ENCODE measurements at places on chromosomes 5 and 9.
A peak's percentile ranks its signal among the peaks of the same experiment; 100 is the strongest.

- DNase-seq, result peak; percentile 29
Measured at GRCh38 chr5:78295035-78295961, 800 bp upstream of the AP3B1 start.

- DNase-seq, result no peak
Measured at GRCh38 chr9:16871336-16872151, 1.1 kb upstream of the BNC2 start.

GRCh38 chr5:194603-195209 lies 3.4 kb downstream of the LRRC14B start:
- DNase-seq, result no peak

DNA sequence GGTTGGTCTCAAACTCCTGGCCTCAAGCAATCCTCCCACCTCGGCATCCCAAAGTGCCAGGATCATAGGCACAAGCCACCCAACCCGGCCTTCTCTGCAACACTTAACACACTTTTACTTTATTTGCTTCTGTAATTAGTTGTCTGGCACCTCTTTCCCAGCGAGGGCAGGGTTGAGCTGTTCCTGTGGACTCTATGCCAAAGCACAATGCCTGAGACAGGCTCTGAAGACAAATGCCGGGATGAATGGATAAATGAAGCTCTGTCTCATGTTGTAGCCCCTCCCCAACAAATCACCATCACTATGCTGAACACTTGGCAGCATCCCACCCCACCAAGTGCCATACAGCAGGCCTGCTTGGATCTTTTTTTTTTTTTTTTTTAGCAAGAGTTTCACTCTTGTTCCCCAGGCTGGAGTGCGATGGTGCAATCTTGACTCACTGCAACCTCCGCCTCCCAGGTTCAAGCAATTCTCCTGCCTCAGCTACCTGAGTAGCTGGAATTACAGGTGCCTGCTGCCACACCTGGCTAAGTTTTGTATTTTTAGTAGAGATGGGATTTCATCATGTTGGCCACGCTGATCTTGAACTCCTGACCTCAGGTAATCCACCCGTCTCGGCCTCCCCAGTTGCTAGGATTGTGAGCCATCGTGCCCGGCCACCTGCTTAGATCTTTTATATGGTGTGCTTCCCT lies 21.3 kb downstream of the GPX3 start:
- DNase-seq, result no peak

GRCh38 chr5:155898284-155898683 lies 428.7 kb upstream of the SGCD start:
- no peak for DNase-seq

- DNase-seq, result no peak
Measured at GRCh38 chr9:74006935-74007334, 490.2 kb upstream of the RORB start.

DNA sequence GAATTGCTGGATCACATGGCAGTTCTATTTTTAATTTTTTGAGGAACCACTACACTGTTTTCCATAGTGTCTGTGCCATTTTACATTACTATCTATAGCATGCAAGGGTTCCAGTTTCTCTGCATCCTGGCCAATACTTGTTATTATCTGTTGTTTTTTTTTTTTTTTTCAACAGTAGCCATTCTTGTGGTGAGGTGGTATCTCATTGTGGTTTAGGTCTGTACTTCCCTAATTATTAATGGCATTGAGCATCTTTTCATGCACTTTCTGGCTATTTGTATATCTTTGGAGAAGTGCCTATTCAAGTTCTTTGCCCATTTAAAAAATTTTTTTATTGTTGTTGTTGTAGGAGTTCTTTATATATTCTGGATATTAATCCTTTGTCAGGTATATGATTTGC lies 97.7 kb downstream of the GDNF start:
- no peak for DNase-seq

- DNase-seq, result no peak
Measured at GRCh38 chr5:59864718-59865117, 28.8 kb downstream of the PDE4D start.

DNA sequence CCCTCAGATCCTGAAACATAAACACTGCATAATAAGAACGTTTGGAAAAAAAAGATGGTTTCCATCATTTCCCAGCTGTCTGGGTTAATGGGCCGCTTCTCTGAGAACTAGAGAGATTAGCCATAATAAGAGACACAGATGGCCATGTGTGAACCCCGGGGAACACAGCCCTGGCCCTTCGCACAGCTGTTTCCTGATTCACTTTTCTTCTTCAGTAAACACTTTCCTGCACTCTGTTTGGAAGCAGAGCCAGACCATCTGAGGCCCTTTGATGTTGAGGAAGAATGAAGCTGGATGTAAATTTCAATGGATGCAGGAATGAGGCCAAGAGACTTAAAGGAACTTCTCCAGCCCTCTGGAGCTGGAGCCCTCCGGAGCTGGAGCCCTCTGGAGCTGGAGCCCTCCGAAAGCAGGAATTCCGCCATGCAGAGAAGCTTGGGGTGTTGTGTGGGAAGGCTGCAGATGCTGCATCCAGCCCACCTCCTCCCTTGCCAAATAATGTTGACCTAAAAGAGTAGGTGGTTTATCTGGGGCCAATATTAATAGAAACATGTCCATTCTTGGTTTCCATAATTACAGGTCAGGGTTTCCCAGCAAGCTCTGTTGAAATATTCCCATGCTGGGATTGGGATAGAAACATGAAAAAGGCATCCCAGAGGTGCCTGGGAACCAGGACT lies 218.9 kb downstream of the NXNL2 start:
- no peak for DNase-seq

DNA sequence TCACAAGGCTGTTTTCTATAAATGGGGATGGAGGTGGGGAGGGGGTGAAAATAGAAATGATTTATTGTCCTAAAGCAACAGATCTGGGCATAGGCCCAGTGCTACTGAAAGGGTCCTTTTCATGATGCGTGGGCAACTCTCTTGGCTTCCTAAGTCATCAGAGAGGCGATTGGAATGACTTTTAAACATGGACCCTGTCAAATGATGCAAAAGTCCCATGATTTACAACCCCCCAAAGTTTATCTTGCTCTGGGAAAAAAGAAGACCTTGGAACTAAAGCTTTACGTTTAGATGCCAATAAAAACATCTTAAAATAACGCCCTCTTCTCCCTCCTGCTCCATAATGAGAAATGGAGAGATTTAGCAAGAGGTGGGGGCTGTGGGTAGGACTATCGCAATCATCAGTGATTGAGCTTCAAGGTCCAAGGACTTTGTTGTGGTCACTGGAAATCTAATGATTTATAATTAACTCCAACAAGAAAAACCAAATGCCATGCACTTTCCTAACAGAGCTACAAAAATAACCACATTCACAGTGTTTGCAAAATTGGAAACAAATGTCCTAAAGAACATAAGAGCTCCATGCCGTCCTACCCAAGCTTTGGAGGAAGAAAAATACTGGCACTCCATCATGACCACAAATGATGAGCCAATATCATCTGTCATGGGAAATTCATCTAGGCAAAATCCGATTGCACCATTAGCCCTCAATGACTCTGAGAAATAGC lies 167.5 kb upstream of the CLINT1 start:
- DNase-seq, result no peak

DNA sequence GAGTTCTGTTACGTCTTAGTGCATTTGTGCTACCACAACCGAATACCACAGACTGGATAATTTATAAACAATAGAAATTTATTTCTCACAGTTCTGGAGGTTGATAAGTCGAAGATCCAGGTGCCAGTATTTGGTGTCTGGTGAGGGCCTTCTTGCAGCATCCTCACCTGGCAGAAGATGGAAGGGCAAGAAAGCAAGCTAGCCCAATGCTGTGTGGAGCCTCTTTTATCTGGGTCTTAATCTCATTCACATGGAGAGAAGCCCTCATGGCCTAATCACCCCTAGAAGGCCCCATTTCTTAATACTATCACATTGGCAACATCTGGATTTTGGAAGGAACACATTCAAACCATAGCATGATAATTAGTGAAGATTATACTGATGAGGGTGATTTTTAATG lies 159.3 kb downstream of the CHSY3 start:
- DNase-seq, result no peak

GRCh38 chr5:157529002-157529401 lies 46.6 kb downstream of the ADAM19 start:
- no peak for DNase-seq

- DNase-seq, result no peak
Measured at GRCh38 chr9:77251050-77251449, 73.7 kb downstream of the VPS13A start.

DNA sequence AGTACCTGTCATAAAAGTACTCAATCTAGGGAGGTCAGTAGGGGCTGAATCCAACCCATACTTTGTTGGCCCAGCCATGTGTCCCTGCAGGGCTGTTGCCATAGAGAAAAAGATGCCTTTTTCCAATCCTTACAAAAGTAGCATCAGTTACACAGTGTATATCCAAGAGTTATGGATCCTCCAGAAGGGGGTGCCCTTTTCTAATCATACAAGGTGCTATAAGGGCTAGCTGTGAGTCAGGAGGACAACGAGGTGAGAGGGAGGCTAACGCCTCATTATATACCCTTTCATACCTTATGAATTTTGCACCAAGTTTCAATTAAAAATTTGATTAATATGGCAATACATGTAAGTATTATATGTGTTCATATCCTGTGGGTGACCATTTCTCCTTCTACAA lies 4.8 kb downstream of the KIAA0825 start:
- DNase-seq, result no peak

- no peak for DNase-seq
Measured at GRCh38 chr5:89437450-89438435, 554.8 kb upstream of the MEF2C start.

- no peak for DNase-seq
Measured at GRCh38 chr5:55304584-55304983, 2.9 kb downstream of the DHX29 start.

DNA sequence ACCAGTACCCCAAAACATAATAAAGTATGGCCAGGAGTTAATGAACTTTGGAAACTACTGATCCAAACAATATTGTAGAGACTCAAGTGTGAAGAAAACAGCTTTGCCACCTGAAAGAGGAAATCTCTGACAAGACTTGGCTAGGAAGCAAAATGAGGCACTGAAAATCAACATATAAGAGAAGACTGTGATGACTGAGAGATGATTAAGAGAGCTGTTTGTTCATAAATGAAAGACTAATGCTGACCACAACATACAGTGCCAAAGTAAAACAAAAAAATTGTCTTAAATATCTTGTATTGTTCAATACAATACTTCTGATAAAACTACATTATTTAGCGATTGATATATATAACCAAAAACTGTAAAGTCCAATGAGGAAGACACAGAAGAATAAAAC lies 7.2 kb downstream of the RC3H2 start:
- DNase-seq, result no peak

DNA sequence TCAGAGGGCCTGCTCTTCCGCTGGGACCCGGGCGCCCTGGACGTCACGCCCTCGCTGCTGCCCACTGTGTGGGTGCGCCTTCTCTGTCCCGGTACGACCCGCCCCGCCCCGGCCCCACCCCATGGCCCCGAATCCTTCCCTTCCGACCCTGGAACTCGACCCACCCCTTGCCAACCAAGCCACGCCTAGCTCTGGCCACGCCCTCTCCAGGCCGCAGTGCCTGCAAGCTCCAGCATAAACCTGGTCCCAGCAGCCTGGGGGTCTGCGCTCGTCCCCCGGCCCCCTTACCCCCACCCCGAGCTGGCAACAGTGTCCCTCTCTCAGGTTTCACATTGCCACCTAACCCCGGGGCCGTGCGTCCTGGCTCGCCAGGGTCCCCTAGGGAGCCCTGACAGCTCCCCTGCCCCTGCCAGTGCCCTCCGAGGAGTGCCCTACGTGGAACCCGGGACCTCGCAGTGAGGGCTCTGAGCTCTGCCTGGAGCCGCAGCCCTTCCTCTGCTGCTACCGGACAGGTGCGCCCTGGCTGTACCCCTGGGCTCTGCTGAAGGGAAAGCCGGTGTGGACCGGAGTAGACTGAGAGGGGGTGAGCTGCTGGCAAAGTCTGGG lies 3.4 kb downstream of the ADGRD2 start:
- no peak for DNase-seq

GRCh38 chr9:90544488-90544887 lies 98.1 kb downstream of the DIRAS2 start:
- no peak for DNase-seq

- DNase-seq, result no peak
Measured at GRCh38 chr5:173796721-173797495, 91.2 kb upstream of the CPEB4 start.

Measured in activated CD8-positive, alpha-beta memory T cell treated with anti-CD3 and anti-CD28 coated beads for 1 hour (primary cell).